ENCODE measurements at places on chromosomes 1 and 21. TPM values are rescaled to one million over a fixed set of nuclear protein-coding genes. Genes with fewer than 3 reads are reported as not detected.

DNA sequence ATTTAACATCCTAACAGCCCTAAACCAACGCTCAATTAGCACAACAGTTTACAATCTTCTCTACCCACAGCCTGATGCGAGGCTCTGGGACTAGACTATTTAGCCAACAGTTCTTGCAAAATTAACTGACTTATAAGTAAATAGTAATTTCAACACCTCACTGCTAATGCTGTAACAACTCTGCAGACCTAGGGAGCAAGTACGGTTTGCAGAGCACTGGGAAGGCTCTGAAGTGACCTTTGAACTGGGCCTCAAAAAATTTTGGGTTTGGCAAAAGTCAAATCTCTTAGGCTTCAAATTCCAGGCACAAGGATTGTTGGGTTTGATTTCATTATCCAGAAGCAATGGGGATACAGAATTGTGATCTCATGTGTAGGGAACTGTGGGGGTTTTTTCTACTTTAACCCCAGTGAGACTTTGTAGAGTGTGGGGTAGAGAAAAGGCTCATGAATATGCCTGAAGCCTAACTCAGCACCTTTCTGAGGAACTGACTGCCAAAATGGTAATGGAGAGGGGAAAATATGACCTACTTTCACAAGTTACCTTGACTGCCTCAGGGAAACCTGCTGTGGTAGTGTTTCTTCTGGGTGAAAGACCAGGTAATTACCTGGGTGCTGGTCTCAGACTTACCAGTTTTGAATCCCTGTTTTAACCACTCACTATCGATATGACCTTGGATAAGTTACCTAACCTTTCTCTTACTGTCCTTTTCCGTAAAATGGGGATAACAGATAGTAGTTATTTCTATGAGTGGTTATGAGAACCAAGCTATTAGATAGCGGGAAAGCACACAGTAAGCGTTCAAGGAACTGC is 889 bp upstream of the TXLNA start:
- H3K36me3 ChIP-seq: peaks cover 32% of the 10 kb centered on the region
- no peak for DNase-seq
- H3K27me3 ChIP-seq: no peaks in the 10 kb centered on the region
- peak overlapping the region; percentile 96 for H3K27ac ChIP-seq
- peak overlapping the region; percentile 73 for H3K4me3 ChIP-seq

DNA sequence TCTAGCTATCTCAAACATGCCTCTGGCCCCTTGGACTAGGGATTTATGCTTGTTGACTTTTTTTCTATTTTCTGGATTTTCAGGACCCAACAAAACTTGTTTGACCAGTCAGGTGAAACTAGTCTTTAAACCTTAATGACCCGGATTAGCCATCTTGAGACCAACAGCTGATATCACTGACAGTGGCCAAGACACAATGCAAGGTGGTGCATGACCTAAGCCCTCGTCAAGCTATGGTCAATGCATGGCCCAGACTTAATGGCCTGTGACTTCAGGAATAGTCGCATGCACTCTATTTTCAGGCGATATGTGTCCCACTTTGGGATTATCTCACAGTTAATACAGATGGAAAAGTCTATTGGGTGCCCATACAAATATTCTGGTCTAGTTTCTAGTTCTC is 190.4 kb downstream of the ZBTB18 start:
- no peaks in the 10 kb centered on the region for H3K27me3 ChIP-seq
- DNase-seq: no peak
- no peak overlapping the region for H3K27ac ChIP-seq
- H3K4me1 ChIP-seq: no peaks in the 10 kb centered on the region
- H3K36me3 ChIP-seq: no peaks in the 10 kb centered on the region

- H3K4me3 ChIP-seq: no peak overlapping the region
- no peaks in the 10 kb centered on the region for H3K4me1 ChIP-seq
- no peak overlapping the region for H3K27ac ChIP-seq
- H3K36me3 ChIP-seq: no peaks in the 10 kb centered on the region
- no peak for DNase-seq
- H3K27me3 ChIP-seq: no peaks in the 10 kb centered on the region
These were observed 14.1 kb downstream of the MYOCOS start for GRCh38 chr1:171636141-171636540.

DNA sequence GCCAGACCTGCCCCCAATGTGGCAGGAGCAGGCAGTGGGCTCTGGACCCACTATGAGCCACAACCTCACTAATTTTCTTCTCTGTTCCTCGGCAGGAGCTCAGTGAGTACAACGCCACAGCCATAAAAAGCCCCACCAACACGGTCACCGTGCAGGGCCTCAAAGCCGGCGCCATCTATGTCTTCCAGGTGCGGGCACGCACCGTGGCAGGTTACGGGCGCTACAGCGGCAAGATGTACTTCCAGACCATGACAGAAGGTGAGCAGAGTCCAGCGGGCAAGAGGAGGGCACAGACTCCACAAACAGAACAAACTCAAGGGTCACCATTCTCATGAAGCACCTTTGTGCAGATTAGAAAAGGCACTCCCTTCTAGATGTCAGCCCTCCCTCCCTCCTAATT is 79.9 kb downstream of the LACTBL1 start:
- H3K4me3 ChIP-seq: no peak overlapping the region
- peaks cover 4% of the 10 kb centered on the region for H3K36me3 ChIP-seq
- no peaks in the 10 kb centered on the region for H3K4me1 ChIP-seq
- H3K27me3 ChIP-seq: peaks cover 12% of the 10 kb centered on the region

DNA sequence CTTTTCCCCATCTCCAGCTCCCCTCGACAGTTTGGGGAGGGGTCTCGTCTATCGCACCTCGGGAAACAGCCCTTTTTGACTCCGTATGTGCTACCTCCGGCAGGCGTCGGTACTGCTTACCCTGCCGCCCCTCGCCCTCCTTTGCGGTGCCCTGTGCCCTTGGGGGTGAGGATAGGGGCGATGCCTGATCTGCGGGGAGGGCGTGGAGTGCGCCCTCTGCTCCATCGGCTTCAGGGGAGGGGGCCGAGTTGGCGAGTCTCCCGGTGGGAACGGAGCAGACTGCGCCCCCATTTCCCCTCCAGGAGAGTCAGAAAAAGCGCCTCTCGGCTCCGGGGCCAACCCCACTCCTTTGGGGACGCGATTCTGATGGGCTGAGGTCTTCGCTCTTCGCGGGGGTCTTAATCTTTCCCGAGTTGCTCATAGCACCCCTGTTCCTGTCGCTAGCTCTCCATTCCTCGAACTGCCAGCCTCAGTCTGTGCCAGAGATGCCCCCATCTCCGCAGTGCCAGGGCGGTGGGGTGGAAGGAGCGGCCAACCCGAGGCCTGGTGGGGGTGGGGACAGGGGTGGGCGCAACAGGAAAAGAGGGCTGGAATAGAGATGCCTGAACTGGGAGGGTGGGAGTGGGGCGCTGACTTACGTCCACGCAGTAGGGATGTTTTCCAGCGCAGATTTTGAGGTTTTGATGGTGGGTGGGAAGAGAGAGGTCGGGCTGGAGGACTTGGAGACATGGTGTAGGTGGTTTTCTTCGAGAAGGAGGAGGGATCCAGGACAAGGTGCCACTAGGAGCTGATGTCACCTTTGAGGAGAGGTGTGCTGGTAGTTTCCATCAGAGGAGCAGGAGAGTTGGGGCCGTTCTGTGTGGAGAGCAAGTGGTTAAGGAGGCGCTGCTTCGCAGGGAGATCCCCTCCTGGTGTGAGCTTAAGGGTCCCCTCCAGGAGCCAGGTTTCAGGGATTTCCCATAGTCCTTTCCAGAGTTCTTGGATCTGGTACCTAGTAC is 674 bp downstream of the PPFIA4 start:
- peaks cover 37% of the 10 kb centered on the region for H3K4me1 ChIP-seq
- peak overlapping the region; percentile 90 for H3K27ac ChIP-seq
- peaks cover 24% of the 10 kb centered on the region for H3K36me3 ChIP-seq
- H3K4me3 ChIP-seq: peak overlapping the region; percentile 79
- H3K27me3 ChIP-seq: peaks cover 3% of the 10 kb centered on the region

DNA sequence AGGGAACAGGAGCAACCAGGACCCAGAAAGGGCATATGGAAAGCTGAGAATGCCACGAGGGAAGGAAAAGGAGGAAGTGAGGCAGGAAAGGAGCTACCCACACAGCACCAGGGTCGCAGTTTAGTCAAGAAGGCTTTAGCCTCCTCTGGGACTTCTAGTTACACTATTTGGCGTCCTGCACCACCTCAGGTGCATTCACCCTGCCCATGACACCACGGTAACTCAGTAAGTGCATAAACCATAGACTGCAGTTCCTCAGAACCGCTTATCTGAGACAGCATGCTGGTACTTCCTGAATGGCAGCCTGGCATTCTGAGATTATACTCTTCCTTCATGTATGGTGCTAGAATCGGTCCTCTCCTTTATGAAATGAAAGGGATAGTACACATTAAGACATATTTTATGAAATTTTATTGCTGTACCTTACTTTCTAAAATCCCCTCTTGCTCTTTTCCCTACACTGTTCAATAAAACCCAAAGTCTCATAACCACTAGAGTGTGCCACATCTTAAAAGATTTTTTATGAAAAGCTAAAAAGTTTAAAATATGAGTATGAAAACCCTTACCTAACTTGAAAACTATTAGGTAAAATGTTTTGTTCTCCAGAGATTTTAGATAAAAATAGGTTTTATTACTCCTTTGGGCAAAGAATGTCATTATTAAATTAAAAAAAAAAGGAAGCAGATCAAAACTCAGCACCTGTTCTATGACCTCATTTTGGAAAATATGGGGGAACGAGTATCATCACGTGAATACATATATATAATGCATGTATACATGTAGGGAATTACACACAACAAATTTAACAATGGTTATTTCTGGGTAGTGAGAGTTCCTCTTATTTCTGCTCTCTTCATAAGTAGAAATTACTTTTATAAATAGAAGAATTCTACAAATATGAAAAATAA is 67.3 kb downstream of the VAV3 start:
- H3K36me3 ChIP-seq: no peaks in the 10 kb centered on the region
- DNase-seq: no peak
- H3K27ac ChIP-seq: no peak overlapping the region
- no peak overlapping the region for H3K4me3 ChIP-seq

DNA sequence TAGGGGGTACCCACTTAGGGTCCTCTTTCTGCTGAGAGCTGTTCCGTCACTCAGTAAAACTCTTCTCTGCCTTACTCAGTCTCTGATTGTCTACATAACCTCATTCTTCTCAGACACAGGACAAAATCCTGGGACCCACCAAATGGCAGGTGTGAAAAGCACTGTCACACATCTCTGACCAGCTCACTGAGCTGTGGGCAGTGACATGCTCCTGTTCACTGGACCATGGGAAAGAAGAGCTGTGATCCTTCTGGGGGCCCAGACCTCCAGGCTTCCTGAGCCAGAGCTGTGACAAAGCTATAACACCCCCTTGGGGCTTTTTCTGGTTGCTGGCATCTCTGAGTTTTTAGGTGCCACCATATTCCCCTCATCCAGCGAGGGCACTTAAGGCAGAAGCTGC is 115.7 kb downstream of the NTPCR start:
- no peak overlapping the region for H3K27ac ChIP-seq
- no peaks in the 10 kb centered on the region for H3K36me3 ChIP-seq

The EFCAB14 gene
- 59.0 TPM for total RNA-seq

The PLA2G4A gene
- total RNA-seq: 2.7 TPM

The TENT5C gene
- total RNA-seq: 14.9 TPM

Measured in left ventricle myocardium inferior (tissue), 1 donor.